ENCODE measurements at places on chromosomes 3 and 15.

GRCh38 chr15:92661956-92662355, 6.4 kb upstream of the FAM174B start:
- no peak for DNase-seq

DNA sequence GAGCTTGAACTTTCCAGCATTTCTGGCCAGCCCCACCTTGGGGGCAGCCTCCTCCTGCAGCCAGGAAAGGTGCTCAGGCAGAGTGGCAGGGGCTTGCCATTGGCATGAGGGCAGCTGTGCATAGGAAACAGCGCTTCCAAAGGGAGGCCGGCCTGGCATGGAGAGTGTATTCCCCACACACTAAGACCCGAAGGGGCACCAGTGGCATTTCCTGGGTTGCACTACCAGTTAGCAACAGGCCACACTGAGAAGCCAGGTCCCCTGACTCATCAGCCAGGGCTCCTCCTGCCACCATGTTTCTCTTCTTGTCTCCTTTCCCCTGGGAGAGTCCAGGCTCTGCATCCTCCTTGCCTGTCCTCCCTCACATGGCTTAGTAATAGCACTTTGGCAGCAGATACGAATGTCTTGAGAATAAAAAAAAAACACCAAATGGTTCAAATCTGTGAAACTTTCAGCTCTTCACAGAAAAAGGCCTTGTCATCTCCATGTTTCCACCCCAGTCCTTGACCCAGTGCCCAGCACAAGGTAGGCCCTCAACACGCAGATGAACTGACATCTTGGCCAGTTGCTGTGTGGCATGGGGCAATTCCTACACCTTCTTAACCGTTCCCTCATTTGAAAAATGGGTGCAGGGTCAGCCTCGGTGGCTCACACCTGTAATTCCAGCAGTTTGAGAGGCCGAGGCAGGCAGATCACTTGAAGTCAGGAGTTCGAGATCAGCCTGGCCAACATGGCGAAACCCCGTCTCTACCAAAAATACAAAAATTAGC, 180.4 kb downstream of the SMAD6 start:
- no peak for DNase-seq

- no peak for DNase-seq
Observed at GRCh38 chr15:72227192-72227586, 3.8 kb downstream of the PKM start.

DNA sequence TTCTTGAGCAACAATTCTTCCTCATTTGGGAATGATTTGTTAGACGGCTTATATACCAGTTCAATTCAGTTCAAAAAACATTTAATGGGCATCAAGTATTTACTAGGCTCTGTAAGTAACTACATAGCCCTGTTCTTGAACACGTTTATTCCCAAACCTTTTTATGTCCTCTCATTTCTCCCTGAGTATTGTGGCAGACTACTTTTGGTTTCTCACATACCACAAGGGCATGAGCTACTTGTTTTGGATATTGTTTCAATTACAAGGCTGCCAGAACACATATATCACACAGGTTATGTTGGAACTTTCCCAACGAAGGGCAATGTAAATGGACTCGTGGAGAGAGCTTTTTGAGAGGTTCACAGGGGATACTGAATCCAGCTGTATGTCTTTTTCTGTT, 363.8 kb upstream of the NAALADL2 start:
- DNase-seq = no peak

DNA sequence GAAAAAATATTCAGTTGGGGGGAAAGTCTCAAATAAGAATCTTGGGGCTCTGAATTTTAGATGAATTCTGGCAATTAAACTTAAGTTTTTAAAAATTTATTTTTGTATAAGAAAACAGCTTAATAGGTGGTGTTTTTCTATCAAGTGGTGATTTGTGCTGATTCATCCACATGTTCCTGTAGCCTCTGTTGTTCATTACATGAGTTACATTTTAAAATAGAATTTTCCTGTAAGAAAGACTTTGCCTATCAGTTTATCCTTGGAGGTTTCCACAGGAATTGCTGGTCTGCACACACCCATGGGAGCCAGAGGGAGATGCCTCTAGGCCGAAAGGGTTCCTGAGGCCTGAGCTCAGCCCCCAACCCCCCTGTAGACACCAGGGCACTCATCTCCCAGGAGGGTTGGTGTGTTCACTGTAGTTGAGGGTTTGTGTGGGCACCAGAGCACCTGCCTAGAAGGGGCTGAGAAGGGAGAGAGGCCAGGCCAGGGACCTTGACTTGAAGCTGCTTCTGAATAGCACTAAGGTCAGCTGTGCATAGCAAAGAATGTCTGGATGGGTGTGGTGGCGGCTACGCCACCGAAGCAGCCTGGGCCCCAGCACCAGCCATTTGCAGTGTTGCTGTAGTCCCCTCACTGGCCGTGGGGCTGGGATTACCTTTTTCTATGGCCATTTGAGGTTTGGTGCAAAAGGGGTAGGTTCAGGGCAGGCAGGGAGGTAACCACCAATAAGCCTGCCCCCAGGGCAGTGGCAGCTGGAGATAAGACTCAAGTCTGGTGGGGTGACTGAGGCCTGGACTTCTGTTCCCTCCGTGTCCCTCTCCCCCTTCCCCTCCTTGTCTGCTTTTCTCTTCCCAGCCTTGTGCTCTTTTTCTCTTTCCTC, 11.9 kb downstream of the DNAJA4 start:
- no peak for DNase-seq

- DNase-seq = no peak
Observed at GRCh38 chr3:183697610-183698317, at the start of gene YEATS2. TSS of gene YEATS2 (plus strand) at chr3:183697797. CDS start at chr3:183715163, 17,366 bp downstream.

DNA sequence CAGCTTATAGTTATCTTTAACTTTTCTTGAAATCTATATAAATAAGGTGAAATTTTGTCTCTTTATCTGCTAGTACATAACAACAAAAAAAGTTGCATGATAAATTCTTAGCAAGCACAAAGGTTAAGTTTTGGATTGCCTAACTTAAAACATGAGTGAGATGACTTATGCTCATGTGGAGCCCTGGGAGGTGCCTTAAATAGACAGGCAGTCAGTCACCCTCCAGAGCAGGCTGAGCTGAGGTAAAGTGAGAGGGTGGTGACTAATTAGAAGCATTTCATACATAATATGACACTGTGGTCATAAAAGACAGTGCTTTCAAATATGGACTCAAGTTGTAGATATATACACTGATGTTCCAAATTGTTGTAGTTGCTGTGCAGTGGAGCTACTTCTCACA, 14.6 kb upstream of the MME start:
- no peak for DNase-seq
